Stimulated activated CD8-positive, alpha-beta memory T cell treated with anti-CD3 and anti-CD28 coated beads, Interleukin-15, amount 100 ng/mL, for 1 hour (primary cell): ENCODE measurements at places on chromosomes 13 and 19.

GRCh38 chr19:57010541-57010940, 109.2 kb upstream of the USP29 start:
- DNase-seq: no peak

DNA sequence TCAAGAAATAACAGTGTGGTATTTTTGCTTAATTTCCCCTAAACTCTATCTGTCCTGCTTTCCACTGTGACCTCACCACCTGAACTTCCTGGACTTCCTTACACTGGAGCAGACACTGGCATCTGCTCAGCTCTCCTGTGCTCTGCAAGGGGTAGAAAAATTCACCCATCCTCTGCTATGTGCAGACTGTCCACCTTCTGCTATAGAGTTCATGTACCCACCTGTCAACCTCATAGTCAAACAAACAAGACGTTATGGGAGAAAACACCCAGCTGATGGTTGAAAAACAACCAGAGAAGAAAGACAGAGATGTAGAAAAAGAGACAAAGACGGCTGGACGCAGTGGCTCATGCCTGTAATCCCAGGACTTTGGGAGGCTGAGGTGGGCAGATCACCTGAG, 12.2 kb downstream of the LAIR1 start:
- DNase-seq: no peak

DNA sequence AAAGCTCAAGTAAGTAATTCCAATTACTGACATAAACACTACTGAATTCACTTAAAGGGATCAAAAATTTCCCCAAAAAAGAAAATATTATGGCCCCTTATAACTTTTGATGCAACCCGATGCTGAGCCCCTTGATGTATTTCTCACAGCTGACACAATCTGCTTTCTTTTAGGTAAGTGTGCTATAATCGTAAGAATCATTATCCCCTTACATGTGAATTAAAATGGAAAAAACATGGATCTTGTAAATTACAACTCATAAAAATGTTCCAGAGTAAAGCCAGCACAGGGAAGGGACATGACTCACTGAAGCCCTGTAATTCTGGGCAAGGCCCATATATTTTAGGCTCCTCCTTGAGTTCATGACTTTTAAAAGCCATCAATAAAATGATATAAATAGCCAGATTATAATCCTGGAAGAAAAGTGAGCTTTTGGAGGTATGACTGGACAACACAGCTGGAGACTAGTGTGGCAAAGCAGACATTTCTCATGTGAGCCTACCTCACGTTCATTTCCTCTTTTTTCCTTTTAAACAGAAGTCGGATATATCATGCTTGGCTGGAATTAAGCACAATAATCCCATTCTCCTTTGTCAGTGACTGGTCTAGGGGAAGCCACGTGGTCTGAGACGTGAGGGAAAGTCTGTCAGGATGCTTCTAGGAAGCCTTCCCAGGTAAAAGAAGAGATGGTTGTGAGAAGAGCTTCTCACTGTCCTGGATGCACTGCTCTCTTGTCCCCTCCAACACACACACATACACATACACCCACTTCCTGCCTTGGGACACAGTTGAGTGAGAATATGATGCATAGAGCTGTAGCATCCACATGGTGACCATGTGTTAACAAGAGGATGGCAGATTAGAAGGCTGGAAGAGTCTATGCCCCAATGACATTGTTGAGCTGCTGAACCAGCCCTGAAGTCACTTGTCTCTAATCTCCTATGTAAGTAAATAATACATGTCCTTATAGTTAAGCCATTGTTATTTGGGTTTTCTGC, 165.4 kb downstream of the RGCC start:
- no peak for DNase-seq

DNA sequence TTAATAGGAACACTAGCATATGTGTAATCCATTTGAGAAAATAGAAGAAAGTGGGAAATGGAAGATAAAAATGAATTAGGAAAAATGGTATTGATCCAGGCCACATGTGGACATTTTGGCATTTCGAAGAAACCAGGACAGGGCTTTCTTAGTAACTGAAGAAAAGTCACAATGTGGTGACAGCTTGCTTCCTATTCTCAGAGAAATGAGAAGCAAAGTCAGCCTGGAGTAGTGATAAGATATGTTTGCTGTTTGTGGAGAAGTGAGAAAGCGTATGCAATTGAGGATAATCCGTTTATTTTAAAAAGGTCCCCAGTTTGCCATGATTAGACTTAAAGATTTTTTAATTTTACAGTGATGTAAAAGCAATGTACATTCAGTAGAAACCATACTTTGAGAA, 127.9 kb downstream of the SLITRK6 start:
- no peak for DNase-seq

DNA sequence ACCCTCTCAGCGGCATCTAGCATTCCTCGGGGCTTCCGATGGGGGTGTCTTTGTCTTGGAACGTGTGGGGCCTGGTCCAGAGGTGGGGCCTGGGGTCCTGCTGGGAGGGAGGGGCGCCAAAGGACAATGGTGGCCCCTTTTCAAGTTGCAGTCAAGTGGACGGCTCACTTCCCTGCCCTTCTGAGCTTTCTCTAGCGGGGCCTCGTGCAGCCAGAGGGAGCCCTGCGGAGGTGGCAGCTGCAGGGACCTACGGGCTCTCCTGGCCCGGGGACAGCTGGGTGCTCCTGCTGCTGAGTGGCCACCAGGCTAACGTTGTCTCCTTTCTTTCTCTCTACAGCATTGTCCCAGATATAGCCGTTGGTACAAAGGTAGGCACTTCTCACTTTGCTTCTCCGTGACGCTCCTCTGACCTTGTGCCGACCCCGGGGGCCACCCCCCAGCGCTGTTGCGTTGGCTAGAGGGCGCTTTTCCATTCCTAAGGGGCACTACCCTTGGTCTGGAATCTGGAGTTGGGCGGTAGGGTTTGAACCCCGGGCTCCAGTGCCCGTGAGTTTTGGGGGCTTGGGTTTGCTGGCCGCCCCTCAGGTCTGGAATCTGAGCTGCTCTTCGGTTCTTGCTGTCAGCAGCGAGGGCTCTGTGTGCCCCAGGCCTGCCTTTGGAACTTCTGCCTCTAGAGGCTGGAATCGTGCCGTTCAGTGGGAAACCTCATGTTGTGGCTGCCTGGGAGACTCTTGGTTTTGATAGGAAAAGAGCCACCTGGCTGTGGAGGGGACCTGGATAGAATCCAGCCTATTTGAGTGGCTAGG, 2.0 kb downstream of the PTBP1 start:
- no peak for DNase-seq

- no peak for DNase-seq
Observed at GRCh38 chr13:37597477-37598025, 1.0 kb downstream of the POSTN start.

DNA sequence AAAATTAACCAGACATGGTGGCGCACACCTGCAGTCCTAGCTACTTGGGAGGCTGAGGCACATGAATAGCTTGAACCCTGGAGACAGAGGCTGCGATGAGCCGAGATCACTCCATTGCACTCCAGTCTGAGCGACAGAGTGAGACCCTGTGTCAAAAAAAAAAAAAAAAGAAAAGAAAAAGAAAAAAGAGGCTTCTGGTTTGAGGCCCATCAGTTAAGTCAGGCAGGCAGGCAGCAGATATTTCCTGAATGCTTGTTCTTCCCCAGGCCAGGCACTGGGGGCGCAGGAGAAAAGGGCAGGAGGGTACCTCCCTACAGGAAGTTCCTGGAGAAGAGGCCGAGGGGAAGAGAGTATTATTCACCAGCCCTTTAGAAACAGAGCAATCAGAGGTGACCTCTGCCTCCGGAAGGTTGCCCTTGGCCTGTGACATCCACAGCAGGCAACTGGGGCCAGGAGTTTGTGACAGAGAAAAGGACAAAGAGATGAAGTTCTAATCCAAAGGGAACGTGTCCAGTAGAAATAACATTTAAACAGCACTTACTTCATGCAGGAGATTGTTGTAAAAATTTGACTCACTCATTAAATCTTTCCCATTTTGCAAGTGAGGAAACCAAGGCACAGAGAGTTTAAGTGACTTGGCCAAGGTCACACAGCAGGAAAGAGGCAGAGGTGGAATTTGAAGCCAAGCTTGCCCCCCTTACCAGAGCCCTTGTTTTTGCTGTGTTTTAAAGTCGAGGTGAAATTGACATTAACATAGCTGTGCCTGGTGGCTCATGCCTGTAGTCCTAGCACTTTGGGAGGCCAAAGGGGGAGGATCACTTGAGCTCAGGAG, 4.3 kb upstream of the RLN3 start:
- DNase-seq: no peak
